ENCODE measurements at places on chromosomes 12 and 14.

DNA sequence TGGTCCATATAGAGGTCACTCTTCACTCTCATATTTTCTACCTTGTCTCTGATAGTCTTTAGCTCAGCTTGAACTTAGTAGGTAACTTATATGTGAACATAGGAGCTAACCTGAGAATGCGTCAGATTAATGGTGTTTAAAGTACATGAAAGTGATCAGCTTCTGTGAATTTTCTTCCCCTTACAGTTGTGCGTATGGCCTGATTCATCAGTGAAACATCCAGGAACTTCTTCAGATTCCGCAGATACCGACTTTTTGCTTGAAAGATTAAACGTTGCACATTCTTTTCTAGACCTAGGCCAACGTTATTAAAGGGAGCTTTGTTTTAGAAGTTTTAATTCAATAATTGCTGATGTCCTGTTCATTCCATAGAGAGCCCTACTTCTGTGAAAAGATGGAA lies 1945.1 kb upstream of the SEL1L start:
- no peak for DNase-seq
- no peak overlapping the region for H3K27ac ChIP-seq
- no peaks in the 10 kb centered on the region for H3K27me3 ChIP-seq
- no peaks in the 10 kb centered on the region for H3K36me3 ChIP-seq
- peaks cover 7% of the 10 kb centered on the region for H3K4me1 ChIP-seq

DNA sequence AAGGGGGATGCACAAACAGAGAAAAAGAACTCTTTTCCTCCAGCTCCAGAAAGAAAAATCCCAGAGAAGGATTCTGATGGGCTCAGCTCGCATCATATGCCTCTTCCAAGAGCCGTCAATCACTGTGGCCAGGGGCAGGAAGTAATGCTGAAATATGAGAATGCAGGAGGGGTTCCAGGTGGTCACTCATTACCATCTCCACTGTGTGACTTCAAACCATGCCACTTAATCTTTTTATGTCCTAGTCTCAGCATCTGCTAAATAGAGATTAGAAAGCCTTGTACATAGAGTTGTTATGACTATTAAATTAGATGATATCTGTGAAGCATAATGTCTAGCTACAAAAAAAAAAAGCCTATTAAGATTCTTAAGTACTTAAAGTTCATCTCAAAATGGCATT lies 65.6 kb upstream of the FICD start:
- H3K27me3 ChIP-seq: peaks cover 18% of the 10 kb centered on the region
- no peaks in the 10 kb centered on the region for H3K36me3 ChIP-seq
- no peaks in the 10 kb centered on the region for H3K4me1 ChIP-seq
- DNase-seq: no peak
- H3K4me3 ChIP-seq: no peak overlapping the region

GRCh38 chr12:52874573-52875435 lies 26.0 kb upstream of the KRT78 start:
- no peak for DNase-seq
- no peaks in the 10 kb centered on the region for H3K36me3 ChIP-seq
- H3K27ac ChIP-seq: peak overlapping the region; percentile 73
- peak overlapping the region; percentile 63 for H3K4me3 ChIP-seq
- H3K27me3 ChIP-seq: peaks cover 50% of the 10 kb centered on the region

GRCh38 chr12:115708801-115709200 lies 568.7 kb downstream of the MED13L start:
- H3K4me3 ChIP-seq: no peak overlapping the region
- H3K27ac ChIP-seq: no peak overlapping the region
- H3K4me1 ChIP-seq: no peaks in the 10 kb centered on the region
- peaks cover 16% of the 10 kb centered on the region for H3K27me3 ChIP-seq
- H3K36me3 ChIP-seq: no peaks in the 10 kb centered on the region

DNA sequence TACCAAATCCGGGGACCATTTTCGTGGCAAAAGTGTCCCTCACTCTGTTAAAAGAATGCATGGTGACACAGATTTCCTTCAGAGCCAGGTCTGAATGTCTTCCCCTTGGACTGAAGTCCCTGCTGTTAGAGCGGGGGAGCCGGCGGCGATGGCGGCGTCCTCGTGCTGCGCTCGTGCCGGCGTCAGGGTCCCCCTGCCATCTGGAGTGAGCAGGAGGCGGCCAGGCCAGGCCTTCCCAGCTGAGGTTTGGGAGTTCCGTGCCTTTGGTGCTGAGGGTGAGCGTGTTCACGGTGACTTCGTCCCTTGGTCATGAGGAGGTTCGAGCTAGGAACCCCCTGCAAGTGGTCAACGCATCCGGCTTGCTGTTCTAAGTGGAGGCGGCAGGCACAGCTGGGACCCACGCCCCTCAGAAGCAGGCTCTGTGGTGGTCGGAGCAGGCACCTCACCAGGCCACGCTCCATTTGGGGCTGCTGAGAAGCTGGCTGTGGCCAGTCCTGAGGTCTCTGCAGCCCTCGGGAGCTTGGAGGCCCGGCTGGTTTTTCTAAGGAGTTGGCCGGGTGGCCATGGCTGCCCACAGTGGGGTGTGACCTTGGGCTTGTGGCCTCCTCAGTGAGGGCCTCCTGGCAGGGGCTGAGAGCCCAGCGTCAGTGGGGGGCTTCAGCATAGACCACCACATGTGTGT lies 9.5 kb downstream of the ZFYVE21 start:
- peaks cover 18% of the 10 kb centered on the region for H3K4me1 ChIP-seq
- no peaks in the 10 kb centered on the region for H3K27me3 ChIP-seq
- no peak overlapping the region for H3K27ac ChIP-seq
- H3K4me3 ChIP-seq: no peak overlapping the region
- H3K36me3 ChIP-seq: peaks cover 12% of the 10 kb centered on the region
- no peak for DNase-seq

DNA sequence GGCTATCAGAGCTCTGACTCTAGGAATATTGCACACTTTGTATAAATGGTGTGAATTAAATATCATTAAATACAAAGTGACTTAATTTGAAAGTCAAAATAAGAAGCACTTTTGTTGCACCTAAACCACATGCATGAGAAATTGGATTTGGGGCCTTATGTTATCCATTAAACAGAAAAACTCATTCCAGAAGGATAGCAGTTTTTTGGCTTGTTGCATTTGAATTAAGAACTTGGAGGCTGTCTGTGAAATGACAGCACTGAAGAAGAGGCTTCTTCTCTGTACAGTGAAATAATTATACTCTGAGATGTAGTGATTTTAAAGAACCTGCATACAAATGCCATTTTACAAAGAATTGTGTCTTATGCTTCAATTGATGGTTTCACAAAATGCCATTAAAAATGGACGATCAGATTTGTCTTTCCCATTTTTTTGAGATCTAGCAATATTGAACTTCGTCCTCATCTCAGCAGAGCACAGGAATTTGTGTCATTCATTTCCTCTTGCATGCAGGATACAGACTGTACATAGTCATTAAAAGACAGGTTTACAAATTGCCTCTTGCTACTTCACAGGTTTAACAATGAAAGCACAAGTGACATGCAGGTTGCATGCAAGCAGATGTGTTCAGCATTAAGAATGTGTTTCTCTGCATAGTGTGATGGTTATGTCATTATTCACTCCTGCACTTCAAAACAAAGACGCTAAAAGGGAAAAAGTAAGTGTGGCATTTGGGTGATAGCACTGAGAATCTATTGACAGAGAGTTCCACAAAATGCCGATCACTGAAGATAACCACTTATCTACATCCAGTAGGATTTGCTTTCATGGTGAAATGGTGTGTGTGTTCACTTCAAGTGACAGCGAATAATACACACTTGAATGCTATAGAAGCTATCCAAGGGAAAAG lies 35.9 kb upstream of the PYGL start:
- DNase-seq: no peak
- H3K4me3 ChIP-seq: no peak overlapping the region
- peaks cover 37% of the 10 kb centered on the region for H3K27me3 ChIP-seq
- no peaks in the 10 kb centered on the region for H3K36me3 ChIP-seq
- H3K27ac ChIP-seq: no peak overlapping the region

DNA sequence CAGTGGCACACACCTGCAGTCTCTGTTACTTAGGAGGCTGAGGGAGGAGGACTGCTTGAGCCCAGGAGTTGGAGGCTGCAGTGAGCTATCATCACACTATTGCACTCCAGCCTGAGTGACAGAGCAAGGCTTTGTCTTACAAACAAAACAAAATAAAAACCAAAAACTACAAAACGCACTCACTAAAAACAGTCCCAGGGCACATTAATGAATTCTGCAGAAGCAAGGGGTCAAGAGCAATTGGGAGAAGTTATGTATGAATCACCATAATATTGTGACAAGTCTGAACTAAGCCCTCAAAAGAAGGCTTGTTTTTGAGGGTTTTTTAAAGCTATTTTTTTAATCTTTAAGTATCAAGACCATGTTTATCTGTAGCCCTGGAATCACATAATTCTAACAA lies 201.1 kb downstream of the MED13L start:
- H3K36me3 ChIP-seq: peaks cover 2% of the 10 kb centered on the region
- DNase-seq: no peak
- H3K27me3 ChIP-seq: no peaks in the 10 kb centered on the region
- peaks cover 4% of the 10 kb centered on the region for H3K4me1 ChIP-seq

DNA sequence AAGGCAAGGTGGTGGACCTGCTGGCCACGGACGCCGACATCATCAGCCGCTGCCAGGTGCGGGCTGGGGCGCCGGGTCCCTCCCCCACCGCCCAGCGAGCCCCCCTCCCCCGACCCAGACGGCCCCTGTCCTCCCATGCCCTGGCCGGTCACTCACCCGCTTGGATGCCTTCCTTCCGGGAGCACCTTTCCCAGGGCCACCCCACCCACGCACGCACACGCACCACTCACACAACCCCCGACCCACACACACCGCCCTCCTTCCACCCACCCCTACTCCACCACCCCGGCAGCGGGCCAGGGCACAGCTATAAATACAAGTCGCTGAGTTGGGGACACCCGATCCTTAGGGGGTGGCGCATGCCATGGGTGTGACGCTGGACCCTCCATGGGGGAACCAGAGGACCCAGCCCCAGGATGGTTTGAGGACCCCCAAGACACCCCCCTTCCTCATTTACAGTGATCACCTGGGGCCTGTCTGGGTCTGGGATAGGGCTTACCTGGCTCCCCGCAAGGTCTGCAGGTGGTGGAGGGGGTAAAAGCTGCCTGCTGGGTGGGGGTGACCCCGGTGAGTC lies 465 bp downstream of the ADSS1 start:
- H3K27ac ChIP-seq: no peak overlapping the region
- H3K36me3 ChIP-seq: no peaks in the 10 kb centered on the region
- peaks cover 14% of the 10 kb centered on the region for H3K27me3 ChIP-seq
- peaks cover 5% of the 10 kb centered on the region for H3K4me1 ChIP-seq
- DNase-seq: no peak

- no peak for DNase-seq
- no peak overlapping the region for H3K27ac ChIP-seq
- H3K4me1 ChIP-seq: peaks cover 10% of the 10 kb centered on the region
- peaks cover 8% of the 10 kb centered on the region for H3K27me3 ChIP-seq
Measured at GRCh38 chr12:124703856-124704255, 136.4 kb upstream of the NCOR2 start.

- H3K27me3 ChIP-seq: no peaks in the 10 kb centered on the region
- H3K4me3 ChIP-seq: no peak overlapping the region
- no peak overlapping the region for H3K27ac ChIP-seq
- no peaks in the 10 kb centered on the region for H3K4me1 ChIP-seq
Measured at GRCh38 chr12:76519538-76519937, 40.0 kb downstream of the OSBPL8 start.

- H3K27ac ChIP-seq: no peak overlapping the region
- no peaks in the 10 kb centered on the region for H3K27me3 ChIP-seq
- peaks cover 34% of the 10 kb centered on the region for H3K4me1 ChIP-seq
- H3K36me3 ChIP-seq: no peaks in the 10 kb centered on the region
Measured at GRCh38 chr14:24913746-24914145, 136.2 kb downstream of the STXBP6 start.

DNA sequence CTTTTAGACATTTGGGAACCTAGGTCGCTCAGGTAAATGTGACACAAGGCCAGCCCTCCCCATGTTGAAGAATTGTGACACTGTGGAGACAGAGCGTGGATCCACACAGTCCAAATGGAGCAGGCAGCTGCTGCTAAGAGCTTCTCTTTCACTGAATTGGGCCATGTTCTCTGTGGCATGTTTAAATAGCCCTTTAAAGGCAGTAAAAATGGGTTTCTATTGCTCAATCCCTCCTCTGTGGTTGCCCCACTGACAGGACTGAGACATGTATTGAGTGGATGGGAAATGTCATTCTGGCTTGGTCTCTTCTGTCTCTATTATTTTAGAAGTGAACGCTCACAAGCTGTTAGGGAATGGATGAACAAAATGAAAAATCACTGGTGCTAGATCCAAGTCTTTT lies 84.0 kb upstream of the PRICKLE1 start:
- no peak overlapping the region for H3K4me3 ChIP-seq
- peaks cover 7% of the 10 kb centered on the region for H3K4me1 ChIP-seq

- H3K27me3 ChIP-seq: no peaks in the 10 kb centered on the region
- no peak overlapping the region for H3K27ac ChIP-seq
- H3K36me3 ChIP-seq: no peaks in the 10 kb centered on the region
- peaks cover 5% of the 10 kb centered on the region for H3K4me1 ChIP-seq
- DNase-seq: no peak
Measured at GRCh38 chr14:61494018-61494417, 172.6 kb downstream of the PRKCH start.

- DNase-seq: no peak
- H3K36me3 ChIP-seq: no peaks in the 10 kb centered on the region
Measured at GRCh38 chr12:116399055-116399454, 121.6 kb upstream of the MED13L start.

DNA sequence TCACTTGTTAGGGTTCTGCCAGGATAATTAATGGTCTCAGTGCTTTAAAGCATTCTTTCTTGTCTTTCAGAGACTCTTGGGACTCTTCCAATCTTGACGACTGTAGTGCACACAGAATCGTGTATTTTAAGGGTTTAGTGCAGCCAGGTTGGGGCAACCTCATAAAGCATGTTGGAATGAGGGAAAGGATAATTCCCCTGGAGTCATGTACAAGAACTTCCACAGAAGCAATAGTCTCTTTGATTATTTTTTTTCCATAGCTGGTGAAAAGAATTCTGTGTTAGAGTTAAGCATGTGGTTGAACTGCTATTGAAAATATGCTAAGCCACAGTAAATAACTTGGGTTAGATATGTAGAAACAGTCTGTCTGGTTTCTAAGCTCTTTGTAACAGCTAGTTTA lies 246.8 kb upstream of the DAAM1 start:
- H3K4me3 ChIP-seq: no peak overlapping the region
- H3K4me1 ChIP-seq: peaks cover 24% of the 10 kb centered on the region
- H3K36me3 ChIP-seq: no peaks in the 10 kb centered on the region
- H3K27me3 ChIP-seq: no peaks in the 10 kb centered on the region

DNA sequence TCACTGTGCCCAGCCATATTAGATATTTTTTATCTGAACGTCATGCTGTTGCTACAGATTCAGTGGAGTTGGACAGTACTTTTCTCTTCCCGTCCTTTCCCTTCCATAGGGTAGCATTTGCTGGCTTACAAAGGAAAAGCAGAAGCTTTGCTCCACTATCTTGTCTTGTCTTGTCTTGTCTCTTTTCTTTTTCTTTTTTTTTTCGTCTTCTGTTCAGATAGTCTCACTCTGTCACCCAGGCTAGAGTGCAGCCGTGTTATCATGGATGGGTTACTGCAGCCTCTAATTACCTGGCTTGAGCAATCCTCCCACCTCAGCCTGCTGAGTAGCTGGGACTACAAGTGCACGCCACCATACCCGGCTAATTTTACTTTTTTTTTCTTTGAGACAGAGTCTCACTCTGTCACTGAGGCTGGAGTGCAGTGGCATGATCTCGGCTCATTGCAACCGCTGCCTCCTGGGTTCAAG lies 21.1 kb downstream of the OR10G3 start:
- H3K4me3 ChIP-seq: no peak overlapping the region
- DNase-seq: no peak
- no peaks in the 10 kb centered on the region for H3K27me3 ChIP-seq
- peak overlapping the region; percentile 92 for H3K27ac ChIP-seq

GRCh38 chr12:29634057-29634456 lies 136.6 kb upstream of the OVCH1 start:
- no peak overlapping the region for H3K27ac ChIP-seq
- no peak overlapping the region for H3K4me3 ChIP-seq
- H3K27me3 ChIP-seq: no peaks in the 10 kb centered on the region
- DNase-seq: no peak
- H3K36me3 ChIP-seq: peaks cover 6% of the 10 kb centered on the region

Measured in progenitor cell of endocrine pancreas (in vitro differentiated cells).